ENCODE measurements at places on chromosomes 12 and 14.
A peak's percentile ranks its signal among the peaks of the same experiment; 100 is the strongest.

GRCh38 chr14:73758392-73759182 is 44.4 kb upstream of the PNMA1 start:
- DNase-seq: peak; percentile 90

DNA sequence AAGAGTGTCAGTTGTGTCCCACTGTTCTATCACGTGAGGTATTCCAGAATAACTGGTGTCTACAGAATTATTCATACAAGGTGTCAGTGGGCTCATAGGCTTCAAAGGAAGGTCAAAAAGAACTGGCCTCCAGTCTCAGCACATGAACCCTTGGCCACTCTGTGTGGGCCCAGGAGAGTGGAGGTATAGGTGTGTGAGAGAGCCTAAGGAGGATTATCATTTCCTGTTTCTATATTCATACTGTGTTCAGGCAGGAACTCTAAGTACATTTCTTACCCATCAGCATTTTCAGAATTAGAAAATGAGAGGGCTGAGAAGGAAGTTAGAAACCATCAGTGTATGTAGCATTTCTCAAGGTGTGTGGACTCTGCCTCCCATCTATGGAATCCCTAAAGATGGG is 87.0 kb downstream of the BTG1 start:
- DNase-seq: no peak

DNA sequence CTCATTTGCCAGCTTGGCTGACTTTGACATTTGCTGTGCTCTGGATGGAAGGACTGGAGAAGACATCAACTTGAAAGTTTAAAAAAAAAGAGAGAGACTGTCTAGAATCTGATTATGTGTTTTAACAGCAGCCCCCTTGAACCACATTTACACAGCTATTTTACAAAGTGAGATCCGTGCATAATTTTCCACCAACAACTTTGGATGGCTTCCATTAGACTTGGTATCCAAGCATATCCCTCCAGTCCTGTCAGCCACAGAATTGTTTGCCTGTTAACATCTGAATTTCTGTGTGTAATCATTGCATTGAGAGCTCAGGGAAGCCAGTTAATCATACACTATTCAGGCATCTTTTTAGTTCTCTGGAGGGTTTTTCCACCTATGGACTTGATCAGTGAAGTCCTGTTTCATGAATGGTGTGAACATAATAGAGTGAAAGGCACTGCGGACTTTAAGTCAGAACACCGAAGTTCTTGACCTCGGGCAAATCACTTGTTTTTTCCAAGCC is 93.7 kb downstream of the SAMD4A start:
- DNase-seq: no peak

GRCh38 chr14:33612197-33612505 is 338.7 kb downstream of the EGLN3 start:
- DNase-seq: no peak

- no peak for DNase-seq
Observed at GRCh38 chr12:88638388-88638787, 58.1 kb upstream of the KITLG start.

DNA sequence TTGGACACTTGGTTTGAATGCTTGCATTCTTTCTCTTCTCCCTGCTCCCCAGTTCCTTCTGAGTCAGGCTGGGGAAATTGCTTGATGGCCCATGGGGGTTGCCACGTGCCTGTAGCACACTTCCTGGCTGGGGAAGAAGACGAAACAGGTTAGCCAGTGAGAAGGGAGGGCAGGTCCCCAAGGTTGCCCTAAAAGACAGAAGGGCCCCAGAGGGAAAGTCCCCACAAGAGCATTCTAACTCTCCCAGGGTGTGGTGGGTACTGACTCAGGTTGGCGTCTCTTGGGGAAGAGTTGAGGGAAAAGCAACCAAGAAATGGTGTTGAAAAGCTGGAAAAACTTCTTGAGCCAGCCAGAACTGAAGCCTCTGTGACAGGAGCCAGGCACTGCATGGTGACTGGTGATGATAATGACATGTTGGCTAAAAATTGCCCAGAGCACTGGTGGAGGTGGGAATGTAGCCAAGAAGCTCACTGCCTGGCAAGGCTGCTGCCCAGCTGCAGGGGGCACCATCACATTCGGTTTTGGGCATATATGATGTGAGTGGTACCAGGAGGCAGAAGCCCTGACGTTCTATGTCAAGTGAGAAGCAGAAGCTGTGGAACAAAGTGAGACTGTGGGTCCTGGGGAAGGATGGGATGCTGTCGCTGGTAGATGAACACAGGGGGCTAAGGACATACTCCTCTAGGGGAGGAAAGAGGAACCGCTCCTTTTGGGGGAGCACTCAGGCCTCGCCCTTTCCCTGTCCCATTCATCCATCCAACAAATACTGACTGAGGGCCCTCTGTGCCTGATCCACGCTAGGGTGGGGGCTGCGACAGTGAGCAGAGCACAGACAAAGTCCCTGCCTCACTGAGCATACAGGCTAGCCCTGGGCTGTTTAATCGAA is 8.1 kb upstream of the RABGGTA start:
- DNase-seq: no peak

DNA sequence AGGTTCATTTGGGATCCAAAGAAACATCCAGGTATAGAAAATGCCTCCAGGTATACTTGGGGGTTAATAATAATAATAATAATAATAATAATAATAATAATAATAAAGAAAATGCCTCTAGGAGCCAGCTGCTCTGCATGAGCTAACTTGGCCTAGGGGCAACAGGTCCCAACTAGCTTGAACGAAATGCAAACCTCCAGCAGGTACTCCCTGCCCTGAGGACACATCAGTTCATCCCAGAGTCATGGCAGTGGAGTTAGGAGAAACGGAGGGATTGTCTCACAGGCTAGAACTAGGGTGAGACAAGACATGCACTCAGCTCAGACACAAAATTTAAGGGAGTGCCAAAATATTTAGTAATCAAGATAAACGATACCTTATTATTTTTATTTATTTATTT is 12.5 kb upstream of the TMEM229B start:
- DNase-seq: no peak

- no peak for DNase-seq
Observed at GRCh38 chr12:30811966-30812365, 57.2 kb upstream of the CAPRIN2 start.

DNA sequence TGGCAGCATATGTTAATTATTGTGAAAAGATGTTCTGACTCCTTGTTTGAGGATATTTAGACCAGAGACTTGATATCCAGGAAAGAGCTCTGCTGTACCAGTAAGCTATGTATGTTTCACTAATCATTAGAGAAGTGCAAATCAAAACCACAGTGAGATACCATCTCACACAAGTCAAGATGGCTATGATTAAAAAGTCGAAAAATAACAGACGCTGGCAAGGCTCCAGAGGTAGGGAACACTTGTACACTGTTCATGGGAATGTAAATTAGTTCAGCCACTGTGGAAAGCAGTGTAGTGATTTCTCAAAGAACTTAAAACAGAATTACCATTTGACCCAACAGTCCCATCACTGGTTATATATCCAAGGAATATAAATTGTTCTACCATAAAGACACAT is 171.6 kb downstream of the DPY19L2 start:
- DNase-seq: no peak

GRCh38 chr12:96044017-96044942 is 8.9 kb upstream of the LTA4H start:
- no peak for DNase-seq

DNA sequence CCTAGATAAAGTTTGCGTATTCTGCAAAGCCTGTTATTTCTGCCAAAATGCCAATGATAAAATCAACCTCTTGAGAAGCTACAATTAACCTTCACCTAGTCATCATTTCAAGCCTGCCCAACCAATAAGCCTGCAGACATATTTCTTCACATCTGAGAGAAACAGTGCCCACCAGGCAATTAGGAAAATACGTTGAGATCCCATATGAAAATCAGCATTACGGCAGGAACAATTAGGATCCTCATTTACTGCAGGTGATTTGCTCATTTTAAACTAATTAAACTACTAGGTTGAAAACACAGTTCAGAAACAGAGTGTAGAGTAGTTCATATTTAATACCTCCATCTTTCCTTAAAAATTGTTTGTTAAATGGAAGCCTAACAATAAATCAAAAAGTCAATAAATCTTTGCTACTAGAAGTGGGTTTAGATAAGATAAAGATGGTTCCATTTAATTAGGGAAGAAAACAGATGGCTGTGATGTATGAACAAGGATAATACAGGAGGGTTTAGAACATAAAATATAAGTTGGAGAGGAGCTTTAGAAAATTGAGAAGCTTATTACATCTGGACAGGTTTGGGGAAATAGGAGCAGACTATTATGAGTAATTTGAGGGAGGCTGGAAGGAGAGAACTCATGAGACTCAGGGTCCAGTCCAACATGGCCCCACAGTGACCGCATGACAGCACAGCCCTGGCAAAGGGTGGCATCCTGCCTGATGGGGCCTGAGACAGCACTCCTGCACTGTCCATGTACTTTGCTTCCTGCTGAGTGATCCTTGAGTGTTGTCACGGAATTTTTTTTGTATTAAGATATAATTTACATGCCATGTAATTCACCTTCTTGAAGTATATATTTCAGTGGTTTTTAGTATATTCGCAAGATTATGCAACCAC is 26.9 kb upstream of the PYGL start:
- peak; percentile 38 for DNase-seq

- peak; percentile 1 for DNase-seq
Observed at GRCh38 chr14:63212209-63212608, 8.0 kb downstream of the RHOJ start.

- no peak for DNase-seq
Observed at GRCh38 chr12:27246774-27247173, 2.7 kb downstream of the STK38L start.

All from NCI-H82 (cell line).